ENCODE measurements at places on chromosomes 1 and 21.
A peak's percentile ranks its signal among the peaks of the same experiment; 100 is the strongest.

DNA sequence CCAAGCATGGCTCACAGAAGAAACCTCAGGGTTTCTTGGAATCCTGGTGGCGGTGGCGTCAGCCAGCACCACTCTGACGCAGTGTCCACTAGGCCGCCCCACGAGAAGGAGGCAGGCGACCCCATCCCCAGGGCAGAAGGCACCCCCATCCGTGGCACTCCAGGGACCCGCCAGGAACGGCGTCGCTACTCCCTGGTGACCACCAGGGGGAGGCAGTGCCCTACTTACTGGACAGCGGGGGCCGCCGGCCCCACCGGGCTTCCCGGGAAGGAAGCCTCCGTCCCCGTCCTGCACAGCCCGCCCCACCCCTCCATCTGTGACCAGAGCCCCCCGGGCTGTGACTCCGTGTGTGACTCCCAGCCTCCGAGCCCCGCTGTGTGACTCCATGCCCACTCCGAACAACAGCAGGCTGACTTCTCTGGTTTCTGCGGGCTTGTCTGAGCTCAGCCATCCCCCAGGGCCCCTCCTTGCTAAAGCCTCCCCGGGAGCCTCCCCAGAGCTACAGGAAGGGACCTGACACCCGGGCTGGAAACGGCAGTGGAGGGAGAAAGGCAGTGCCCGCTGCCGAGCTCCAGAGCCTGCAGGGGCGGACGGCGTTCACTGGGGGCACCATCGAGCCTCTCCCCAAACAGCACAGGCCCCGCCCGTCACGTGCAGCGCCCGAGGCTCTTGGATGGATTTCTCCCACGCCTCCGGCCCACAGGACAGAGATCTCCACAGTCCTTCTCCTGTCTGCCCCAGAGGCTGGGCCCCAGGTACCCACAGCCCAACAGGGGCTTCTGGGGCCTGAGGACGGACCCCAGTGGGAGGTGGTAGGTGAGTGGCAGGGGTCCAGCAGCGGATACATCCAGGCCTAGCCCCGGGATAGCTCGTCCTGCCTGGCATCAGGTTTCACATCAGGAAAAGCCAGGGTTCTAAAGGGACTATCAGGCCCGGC is 21.1 kb downstream of the KIF17 start:
- DNase-seq: peak; percentile 98

DNA sequence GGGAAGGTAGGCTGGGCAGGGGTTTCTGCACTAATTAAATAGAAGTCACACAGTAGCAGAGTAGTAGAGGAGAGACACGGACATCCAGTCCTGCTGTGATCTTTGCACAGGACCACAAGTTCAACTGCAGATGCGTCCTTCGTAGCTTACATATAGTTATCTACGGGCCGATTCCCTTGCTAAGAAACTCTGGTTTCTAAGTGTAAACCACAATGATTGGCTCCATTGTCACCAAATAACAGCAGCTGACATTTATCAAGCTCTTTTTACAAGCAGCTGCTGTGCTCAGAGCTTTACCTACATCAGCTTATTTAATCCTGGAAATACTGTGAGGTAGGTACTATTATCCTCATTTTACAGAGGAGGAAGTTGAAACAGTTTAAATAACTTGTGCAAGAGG is 3.1 kb downstream of the SLC45A3 start:
- no peak for DNase-seq

DNA sequence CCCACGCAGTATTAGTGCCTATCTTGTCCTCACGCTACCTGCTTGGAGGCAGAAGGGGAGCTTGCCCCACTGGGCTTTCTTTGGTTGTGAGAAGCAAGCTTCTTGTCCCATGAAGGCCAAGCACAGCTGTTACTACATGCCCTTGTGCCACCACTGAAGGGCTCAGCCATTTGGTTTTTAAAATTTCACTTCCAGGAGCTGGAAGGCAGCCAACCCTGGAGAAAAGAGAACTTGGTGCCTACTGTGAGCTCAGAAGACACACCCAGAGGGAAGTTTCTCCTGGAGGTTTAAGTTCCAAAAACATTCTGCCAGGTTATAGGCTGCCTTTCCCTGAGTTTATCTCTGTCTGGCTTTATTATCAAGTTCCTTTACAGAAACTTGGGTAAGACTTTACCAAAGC is 187.4 kb downstream of the SLC35F3 start:
- DNase-seq: no peak

- DNase-seq: peak; percentile 2
These were observed 24.4 kb downstream of the FUBP1 start for GRCh38 chr1:77954521-77954920.

DNA sequence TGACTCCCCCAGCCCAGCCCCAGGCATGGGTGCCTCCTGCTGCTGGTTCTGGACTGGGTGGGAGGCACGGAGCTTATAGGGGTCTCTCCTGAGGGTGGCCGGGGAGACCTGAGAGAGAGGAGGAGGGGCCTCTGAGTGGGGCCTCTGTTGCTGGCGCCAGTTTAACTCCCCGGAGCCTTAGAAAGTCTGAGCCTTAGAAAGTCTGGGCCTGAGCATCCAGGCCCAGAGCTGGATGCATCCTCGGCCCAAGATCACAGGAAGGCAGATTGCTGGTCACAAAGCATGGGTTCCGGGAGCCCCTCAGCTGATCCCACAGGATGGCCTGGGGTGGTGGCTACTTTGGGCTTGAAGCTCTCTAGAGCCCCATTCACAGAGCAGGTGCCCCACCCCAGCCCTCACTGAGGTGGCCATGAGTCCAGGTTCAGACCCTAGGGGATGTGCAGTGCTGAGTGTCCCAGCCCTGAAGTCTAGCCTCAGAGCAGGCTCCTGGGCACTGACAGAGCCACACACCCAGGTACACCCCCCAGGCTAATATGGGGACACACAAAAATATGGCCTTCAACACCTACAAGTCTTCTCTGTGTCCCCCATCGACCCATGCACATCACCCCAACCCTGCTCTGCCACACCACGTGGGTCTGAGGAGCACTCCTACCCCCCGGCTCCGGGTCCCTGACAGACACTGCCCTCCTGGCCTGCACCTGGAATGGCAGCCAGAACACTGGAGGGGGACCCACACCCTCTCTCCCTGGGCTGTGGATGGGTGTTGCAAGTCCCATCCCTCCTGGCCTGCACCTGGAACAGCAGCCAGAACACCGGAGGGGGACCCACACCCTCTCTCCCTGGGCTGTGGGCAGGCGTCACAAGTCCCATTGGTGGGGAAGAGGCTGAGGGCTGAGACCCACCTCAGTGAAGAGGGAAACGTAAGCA is 9.7 kb downstream of the PLA2G2F start:
- no peak for DNase-seq

DNA sequence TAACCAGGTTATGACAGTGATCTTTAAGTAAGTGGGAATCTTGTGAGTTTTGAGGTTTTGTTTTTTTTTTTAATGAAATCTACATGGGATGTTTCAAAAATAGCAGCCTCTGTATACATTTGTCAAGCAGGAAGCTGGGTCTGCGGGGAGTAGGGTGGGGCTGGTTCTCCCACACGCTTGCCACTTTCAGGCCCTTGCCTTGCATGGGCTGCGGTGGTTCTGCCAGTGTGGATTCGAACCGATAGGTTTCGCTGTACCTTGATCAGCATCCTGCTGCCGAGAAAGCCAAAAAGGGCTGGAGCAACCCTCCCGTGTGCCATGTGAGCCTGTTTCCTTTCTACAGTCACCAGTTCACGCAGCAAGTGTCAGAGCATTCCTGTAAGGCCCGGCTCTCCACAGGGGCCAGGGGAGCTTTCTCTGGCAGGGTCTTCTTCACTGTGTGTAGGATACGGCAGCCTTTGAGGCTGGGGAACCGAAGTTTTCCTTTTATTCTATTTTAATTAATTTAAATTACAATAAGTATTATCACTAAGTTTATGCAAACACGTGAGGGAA is 79.2 kb upstream of the SAMD11 start:
- DNase-seq: no peak

DNA sequence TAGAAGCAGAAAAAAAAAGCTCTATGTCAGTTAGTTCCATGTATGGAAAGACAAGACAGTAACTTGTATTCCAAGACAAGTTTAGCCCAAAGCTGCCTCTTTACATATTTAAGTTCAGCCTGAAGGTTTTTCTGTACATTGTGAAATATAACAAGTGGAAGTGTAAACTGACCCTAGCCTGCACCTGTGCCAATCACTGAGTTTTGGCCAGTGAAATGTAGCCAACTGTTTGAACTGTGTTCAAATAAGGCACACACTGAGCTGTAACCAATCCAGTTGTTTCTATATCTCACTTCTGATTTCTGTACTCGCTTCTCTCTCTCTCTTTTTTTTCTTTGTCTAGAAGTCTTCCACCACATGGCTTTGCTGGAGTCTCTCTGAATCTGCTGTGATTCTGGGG is 1227.1 kb downstream of the NCAM2 start:
- no peak for DNase-seq

GRCh38 chr1:204503122-204503912 is 8.7 kb upstream of the PIK3C2B start:
- DNase-seq: peak; percentile 35

DNA sequence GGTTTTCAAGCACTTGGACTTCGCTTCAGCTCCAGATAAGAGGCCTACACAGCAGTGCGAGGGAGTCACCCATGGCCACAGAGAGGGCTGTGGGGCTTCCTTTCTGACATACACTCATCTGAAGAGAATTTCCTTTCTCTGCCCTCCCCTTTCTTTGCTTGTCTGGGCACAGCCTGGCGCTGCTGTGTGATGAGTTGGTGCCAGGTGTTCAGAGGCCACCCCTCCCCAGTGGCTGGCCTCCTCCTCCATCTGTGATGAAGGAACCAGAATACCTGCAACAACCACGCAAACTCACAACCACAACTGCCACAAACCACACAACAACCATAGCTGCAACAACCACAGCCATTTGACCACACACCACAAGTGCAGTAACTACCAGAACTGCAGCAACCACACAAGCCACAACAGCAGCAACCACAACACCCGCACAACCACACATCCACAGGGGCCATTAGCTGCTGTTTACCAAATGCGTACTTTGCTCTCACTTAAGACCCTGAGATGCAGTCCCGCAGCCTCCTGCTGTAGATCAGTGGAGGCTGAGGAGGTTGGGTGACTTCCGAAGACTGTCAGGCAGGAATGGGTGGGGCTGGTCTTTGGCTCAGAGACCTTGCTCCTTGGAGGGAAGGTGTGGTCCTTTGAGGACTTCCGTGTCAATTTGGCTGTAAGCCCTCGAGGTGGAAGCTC is 71.1 kb downstream of the IER5 start:
- DNase-seq: peak; percentile 57

DNA sequence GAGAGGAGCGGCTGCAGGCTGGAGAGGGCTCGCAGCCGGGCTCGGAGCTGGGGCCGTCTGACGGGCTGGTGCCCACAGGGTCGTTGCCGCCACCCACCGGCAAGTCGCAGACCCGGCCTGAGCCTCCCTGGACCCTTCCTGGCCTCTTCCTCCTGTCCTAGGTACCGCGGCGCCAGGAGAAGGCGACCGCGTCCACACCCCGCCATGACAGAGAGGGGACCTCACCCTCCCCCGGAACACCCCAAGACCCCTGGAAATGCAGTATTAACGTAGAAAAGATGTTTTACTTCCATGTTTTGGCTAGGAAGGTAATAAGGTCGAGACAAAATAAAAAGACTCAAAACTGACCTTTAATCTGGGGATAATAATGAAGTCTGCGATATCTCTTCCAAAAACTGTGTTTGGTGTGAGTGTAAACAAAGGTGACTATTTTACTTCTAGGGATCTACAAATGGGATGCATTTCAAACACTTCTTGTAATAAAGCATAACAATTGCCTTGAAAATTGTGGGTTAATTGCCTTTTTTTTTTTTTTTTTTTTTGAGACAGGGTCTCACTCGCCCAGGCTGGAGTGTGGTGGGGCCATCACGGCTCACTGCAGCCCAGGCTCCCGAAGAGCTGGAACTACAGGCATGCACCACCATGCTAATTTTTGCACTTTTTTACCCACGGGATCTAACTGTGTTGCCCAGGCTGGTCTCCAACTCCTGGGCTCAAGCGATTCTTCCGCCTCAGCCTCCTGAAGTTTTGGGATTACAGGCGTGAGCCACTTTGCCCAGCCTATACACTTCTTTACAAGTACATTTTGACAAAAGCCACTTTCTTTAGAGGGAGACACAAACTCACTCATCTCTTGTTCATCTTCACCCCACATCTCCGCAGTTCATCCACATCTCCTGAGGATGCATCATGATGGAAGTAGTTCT is 838 bp upstream of the RSRP1 start:
- no peak for DNase-seq
